ENCODE measurements at places on chromosomes 3 and 15.

DNA sequence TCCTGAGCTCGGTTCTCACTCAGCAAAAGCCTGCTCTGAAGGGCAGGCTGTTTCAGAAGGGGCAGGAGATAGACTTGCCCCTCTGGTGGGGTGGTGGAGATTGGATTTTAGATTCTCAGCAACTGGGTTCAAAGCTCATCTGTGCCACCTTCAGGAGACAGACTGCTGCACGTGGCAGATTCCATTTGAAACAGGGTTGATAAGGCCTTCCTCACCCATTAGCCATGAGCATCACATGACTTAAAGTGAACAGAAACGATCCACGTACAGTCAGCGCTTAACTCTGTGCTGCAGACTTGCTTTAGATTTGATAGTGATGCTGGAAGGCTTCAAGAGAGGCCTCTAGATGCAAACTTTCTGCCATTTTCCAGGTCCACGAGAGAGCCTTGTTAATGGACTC, 35.0 kb upstream of the MGLL start:
- DNase-seq = no peak

DNA sequence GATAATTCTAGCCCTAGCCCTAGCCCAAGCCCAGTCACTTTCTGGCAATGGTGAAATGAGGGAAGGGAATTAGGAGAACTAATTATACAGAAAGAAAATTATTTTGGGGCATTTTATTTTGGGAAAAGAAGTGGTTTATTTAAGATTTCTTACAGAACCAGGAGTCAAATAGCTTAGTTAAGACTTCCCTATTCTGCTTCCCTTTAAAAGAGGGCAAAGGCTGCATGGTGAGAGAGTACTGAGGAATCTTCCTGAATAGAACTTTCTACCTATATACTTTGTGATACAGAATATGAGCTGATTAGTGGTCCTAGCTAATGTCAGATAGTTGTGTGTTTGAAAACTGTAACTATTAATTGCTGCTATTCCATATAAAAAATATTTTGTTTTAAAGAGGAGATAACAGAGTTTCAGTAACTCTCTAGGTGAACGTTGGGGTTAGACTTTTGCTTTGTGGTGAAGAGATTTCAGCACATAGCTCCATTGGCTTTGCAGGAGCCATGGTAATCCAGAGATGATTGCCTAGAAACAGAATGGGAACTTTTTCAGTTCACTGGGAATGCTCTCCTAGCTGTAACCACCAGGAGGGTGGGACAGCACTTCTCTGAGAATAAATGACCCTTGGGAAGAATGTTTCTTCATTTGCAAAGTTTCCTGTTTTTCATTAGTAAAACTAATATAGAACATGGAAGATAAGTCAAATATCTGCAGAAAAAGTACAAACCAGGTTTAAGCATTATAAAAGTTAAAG, 5.3 kb upstream of the GCSAM start:
- no peak for DNase-seq

GRCh38 chr3:96657710-96658109, 156.7 kb upstream of the EPHA6 start:
- DNase-seq = no peak

GRCh38 chr15:75884041-75884440, 19.6 kb upstream of the FBXO22 start:
- no peak for DNase-seq

GRCh38 chr15:49212897-49213296, 42.9 kb downstream of the GALK2 start:
- DNase-seq = no peak

- no peak for DNase-seq
These were observed 151.2 kb upstream of the UBE2E1 start for GRCh38 chr3:23654571-23654970.

- no peak for DNase-seq
These were observed 29.7 kb upstream of the KLF13 start for GRCh38 chr15:31296646-31297574.

DNA sequence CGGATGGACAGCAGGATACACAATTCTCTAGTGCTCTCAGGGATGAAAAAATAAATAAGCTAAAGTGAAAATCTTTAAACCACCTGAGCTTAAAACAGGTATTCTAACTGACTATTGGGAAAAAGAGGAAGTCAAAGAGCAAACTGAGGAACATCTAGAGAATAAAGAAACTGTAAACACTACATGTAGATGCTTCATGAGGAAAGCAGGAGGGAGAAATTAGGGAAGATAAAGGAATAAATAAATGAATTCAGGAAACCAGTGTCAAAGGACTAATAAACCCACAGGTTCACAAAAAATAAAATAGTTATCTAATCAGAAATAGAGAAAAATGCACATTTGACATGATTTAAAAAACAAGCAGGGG, 525 bp upstream of the MCCC1 start:
- DNase-seq = no peak

DNA sequence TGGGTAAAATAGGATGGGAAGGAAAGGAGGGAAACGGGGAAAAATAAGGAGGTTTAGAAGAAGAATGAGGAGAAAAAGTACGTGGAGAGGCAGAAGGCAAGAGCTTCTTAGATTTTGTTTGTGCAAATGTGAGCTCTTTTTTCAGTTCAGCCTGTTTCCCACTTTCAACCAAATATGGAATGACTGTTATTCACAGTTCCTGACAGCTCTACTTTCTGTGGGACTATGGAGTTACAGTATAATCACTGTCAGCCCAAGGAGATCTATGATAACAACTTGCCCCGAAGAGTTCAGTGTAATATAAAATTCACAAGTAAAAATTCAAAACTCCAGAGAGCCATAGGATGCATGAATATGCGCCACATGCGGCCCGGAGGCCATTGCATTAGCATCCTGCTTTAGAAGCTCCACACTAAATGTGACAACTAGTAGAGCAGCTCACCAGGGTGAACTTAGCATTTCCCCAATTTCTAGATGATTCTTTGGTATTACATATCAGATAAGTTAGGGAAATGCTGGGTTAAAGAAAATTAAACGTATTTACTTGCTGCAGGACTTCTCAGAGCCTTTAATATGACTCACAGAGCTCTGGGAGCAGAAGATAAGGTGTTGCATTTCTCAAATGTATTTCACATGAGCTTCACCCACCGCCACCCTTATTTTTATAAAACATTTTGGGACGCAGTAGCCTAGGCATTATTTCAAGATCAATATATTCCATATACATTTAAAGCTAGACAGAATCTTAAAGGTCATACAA, 234.6 kb downstream of the EBLN2 start:
- DNase-seq = no peak

DNA sequence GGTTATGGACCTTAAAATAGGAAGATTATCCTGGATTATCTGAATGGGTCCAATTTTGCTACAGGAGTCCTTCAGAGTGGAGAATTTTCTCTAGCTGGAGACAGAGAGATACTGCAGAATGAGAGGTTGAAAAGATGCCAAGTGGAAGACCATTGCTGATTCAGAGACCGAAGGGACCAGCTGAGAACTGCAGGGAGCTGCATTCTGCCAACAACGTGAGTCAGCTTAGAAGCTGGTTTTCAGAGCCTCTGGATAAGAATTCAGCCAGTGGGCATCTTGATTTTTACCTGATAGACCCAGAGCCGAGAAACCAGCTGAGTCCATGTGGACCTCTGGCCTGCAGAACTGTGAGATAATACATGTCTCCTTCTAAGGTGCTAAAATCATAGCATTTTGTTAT, 234.0 kb downstream of the NR2F2 start:
- DNase-seq = no peak

GRCh38 chr3:146339349-146339748, 88.4 kb upstream of the PLSCR4 start:
- DNase-seq = no peak

DNA sequence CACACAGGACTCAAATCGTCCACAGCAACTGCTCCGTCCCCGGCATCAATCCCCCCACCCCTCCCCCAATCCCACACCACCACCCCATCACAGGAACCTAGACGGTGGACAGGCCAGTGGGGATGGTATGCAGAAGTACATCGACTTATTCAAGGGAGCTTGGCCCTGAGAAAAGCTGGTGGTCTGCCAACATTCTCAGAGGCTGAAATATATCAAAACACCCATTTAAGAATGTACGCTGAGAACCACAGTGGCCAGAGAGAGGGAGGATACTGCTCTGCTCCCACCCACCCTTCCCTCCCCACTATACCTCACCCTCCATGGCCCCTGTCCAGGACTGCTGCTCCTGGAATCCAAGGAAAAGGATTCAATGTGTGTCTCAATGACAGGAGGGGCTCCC, 12.4 kb upstream of the USP3 start:
- DNase-seq = no peak

DNA sequence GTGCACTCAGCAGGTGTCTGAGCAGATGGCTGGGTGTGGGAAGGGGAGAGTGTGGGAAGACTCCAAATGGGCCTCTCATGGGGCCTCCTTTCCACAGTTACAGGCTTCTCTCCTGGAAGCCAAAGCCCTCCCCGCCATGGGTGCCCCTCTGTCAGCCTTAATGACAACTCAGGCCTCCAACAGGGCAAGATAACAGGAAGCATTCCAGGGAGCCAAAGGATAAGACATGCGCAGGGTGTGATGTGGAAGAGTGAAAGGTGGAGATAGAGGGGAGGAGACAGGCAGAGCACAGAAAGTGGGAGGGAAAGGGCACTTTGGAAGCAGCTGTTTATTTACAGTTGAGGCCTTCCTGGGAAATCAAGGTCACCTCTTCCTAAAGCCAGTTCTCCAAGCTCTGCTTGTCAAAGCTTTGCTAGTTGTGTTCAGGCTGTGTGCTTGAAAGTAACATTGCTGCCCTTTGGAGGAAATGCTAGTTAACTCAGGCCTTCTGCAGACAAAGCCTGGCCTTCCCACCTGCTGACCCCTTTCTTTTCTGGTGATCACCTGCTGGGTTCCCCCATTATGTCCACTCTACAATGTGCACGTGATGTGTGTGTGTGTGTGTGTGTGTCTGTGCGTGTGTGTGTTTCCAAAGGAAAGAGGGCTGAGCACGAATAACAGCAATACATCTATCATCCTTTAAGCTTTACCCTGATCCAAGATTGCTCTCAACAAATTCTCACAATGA, 35.2 kb upstream of the SMAD3 start:
- no peak for DNase-seq

DNA sequence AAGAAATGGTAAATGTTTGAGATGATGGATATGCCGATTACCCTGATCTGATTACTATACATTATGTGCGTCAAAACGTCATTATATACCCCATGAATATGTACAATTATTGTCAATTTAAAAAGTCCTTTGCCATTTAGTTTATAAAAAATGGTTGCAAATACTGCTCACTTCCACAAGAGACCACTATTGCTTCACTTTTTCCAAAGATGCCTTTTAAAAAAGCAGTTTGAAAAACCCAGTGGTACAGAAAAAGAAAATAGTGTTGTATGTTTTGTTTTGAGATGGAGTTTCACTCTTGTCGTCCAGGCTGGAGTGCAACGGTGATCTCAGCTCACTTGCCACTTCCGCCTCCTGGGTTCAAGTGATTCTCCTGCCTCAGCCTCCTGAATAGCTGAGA, 39.3 kb downstream of the EDEM1 start:
- no peak for DNase-seq

DNA sequence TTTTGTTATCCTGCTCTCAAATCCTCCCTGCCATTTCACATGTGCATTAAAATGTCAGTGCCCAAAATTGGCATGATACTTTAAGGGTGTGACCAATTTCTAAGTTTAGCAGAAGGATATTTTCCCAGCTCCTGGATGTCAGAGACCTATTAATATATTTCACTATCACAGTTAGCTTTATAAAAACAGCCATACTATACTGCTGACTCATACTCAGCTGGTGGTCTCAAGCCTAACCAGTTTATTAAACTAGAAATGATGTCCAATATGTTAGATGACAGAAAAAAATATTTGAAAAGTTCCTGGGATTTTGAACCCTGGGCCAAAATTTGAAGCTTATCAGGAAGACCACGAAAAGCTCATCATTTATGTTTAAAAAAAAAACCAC, 60.9 kb upstream of the ZNF280D start:
- DNase-seq = no peak

DNA sequence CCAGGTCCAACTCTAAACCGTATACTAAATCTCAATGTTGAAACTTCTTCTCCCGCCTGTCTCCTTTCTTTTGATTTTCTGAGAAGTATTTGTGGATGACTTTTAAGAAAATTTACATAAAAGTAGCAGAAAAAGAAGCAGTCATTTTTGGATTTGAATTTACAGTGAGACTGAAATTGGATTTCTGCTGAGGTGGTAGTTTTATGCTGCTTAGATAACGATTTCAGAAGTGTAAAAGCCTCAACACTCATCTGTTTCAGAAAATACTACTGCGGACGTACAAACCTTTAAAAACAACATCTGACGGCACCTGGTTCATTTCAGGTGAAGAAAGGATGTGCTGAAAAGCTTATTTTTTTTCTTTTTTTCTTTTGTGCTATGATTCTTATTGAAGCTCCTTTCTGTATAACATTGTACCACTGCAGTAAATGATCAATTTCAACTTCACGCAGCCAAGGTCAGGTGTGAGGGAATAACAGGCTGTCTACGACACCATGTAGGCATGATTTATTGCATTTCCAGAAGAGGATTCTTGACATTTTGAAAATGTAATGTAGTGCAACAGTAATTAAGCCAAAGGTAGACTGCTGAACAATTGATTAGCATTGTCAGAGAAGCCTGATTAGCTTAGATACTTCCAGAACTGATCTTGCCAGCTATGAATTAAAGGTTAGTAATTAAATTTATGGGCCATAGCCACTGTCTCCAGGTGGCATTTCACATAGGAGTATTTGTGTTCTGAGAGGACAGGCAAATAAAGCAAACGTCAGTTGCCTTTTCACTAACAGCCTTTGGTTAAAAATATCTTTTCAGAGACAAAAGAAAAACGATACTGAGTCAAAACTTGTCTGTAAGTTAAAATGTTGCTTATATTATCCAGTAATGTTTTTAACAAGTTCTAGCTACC, 134.6 kb upstream of the KBTBD8 start:
- DNase-seq = no peak

GRCh38 chr3:125647318-125648014, 52.2 kb upstream of the OSBPL11 start:
- DNase-seq = no peak

- DNase-seq = no peak
These were observed 93.0 kb upstream of the HES1 start for GRCh38 chr3:194042927-194043326.

DNA sequence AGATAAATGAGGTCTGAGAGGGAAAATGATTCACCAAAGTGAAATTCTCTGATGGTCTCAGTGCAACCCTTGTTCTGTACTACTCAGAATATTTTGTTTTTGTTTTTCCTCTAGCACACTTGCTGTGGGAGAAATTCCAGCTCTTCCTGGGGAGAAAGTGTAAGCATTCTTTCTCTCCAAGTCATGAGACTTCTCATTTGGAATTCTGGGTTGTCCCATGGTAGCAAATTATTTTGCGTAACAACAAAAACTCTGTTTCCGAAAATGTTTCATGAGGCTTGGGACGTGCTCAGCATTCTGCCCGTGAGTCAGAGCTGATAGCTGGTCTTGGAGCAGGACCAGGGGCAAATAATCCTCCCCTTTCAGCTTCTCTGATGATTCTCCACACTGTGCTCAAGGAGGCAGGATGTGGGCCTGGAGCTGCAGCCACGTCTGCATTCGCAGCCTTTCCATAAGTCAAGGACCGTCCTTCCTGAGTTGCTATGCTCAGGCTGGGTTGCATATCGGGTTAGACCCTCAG, 70.3 kb downstream of the SENP2 start:
- DNase-seq = no peak
